Transverse colon (tissue), 4 donors: ENCODE measurements at places on chromosomes 5 and 9. TPM values are rescaled to one million over a fixed set of nuclear protein-coding genes. Genes with fewer than 3 reads are reported as not detected.

PCDHA9 gene
- total RNA-seq = 0.48 TPM

AHRR gene
- total RNA-seq = 1.5 TPM

DNA sequence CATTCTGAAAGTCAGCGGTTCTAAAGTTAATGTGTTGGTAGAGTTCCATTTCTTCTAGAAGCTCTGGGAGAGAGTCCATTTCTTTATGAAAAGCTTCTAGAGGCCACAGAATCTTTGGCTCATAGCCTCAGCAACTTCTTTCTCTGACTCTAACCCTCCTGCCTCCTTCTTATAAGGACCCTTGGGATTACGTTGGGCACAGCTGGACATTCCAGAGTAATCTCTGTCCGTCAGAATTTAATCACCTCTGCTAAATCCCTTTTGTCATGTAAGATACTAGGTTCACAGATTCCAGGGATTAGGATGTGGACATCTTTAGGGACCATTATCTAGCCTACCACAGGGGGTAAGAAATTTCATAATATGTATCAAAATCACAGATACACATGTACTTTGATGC is 22.6 kb upstream of the ANKDD1B start:
- no peak for DNase-seq

GRCh38 chr5:93598091-93599000 is 15.3 kb downstream of the NR2F1 start:
- no peak for DNase-seq

DNA sequence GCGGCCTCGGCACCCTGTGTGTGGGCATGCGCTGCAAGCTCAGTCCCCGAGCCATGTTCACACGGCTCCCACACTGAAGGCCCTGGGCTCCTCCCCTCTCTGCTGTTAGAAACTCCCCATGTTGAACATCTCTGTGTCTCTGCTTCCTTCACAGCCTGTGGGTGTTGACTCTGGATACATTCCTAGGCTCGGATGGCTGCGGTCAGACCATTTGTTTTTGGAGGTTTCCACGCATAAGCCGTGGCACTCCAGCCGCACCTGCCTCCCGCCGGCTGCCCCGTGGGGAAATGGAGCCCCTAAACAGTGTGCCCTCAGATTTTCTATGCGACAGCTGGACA is 31.2 kb upstream of the LRRC14B start:
- DNase-seq = no peak

- DNase-seq = no peak
Observed at GRCh38 chr5:72846483-72846882, 30.0 kb downstream of the TNPO1 start.

FABP6 gene
- not detected for total RNA-seq

DNA sequence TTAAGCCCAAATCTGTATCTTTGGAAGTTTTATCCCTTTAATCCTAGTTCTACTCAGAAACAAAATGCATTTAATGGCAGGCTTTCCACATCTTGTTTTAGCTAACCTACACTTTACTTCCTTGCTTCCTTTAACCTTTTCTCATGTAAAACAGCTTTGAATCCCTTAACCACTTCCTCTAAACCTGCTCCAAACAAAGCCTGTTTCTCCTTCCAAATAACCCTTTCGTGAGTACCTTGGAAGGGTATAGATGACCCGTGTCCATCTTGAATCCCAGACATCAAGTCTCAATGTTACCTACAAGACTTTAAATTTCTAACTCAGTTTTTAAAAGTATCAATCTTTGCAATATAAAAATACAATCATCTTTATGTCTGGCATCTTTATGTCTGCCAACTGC is 78.4 kb downstream of the DROSHA start:
- no peak for DNase-seq
